Activated B cell treated with CpG ODN at 0.5 μM for 24 hours (primary cell): ENCODE measurements at places on chromosomes 13 and 19. TPM values are rescaled to one million over a fixed set of nuclear protein-coding genes. Genes with fewer than 3 reads are reported as not detected.

The SSC5D gene
- 0.17 and 0.20 TPM in 2 replicates for total RNA-seq

- no peaks in the 10 kb centered on the region for H3K4me1 ChIP-seq
- no peak overlapping the region for H3K27ac ChIP-seq
- H3K27me3 ChIP-seq = peaks cover 3% of the 10 kb centered on the region
- H3K4me3 ChIP-seq = no peak overlapping the region
- H3K36me3 ChIP-seq = no peaks in the 10 kb centered on the region
- DNase-seq = peak; percentile 9
Observed at GRCh38 chr13:113656831-113657671, 947 bp downstream of the ATP4B start.

The ATP8A2 gene
- not detected in 2 replicates for total RNA-seq

The ZNF701 gene
- 30.6 and 32.7 TPM in 2 replicates for total RNA-seq

GRCh38 chr13:111542530-111543341 lies 222.3 kb downstream of the TEX29 start:
- no peaks in the 10 kb centered on the region for H3K36me3 ChIP-seq
- no peaks in the 10 kb centered on the region for H3K27me3 ChIP-seq
- DNase-seq = no peak
- H3K27ac ChIP-seq = no peak overlapping the region

DNA sequence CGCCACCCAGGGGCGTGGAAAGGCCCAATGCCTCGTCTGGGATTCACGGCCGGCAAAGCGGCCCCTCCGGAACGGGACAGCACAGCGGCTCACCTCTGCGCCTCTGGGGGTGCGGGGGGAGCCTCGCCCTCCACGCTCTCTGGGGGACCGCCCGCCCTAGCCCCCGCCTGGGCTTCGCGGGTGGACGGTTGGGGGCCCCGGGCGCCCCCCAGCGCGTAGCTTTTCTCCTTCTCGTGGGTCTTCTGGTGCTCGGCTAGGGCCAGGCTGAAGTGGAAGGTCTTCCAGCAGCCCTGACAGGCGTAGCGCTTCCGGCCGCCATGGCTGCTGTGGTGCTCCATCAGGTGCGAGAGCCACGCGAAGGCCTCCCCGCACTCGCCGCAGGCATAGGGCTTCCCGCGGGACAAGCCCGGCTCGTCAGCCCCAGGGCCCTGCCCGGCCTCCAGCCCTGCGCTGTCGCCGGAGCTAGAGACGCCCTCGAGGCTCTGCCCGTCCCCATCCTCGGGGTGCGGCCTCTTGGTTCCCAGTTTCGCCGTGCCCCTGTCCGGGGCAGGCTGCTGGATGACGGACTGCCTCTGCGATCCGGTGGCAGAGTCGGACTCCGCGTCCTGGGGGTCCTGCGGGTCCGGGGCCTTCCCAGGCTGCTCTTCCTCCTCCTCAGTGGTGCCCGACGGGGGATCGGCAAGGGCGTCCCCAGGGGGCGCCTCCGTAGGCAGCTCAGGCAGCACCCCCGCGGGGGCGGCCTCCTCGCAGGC lies 13.3 kb downstream of the ZSCAN18 start:
- DNase-seq = no peak
- H3K4me1 ChIP-seq = no peaks in the 10 kb centered on the region
- H3K27ac ChIP-seq = no peak overlapping the region
- no peak overlapping the region for H3K4me3 ChIP-seq
- peaks cover 34% of the 10 kb centered on the region for H3K36me3 ChIP-seq

The SHFL gene
- total RNA-seq = 61.3 and 61.4 TPM in 2 replicates

DNA sequence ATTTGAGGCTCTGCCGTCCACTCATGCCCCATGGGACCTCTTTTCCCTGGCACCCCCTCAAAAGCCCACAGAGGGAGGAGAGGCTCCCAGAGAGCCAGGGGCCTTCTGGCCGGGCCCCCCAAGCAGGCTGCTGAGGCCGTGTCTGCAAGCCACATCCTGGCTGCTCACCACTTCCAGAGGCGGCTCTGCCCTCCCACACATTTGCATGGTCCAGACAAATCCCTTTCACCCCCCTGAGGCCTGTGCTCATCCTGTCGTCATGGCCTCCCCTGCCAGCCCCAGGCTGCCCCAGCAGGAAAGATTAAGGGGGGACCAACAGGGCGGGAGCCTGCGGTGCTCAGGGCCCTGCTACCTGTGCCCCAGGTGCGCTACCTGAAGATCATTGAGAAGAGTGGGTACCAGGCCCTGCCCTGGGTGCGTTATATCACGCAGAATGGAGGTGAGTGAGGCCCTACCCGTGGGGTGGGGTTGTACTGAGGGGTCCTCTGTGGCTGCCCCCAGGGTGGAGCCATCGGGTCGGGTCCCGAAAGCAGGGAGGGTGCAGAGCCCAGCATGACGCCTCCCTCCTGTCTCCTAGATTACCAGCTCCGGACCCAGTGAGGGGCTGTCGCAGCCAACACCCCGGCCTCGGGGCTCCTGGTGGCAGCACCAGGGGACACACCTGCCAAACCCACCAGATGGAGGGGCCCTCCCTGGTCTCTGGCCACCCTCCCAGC lies 36.3 kb downstream of the AP1M1 start:
- no peak overlapping the region for H3K4me3 ChIP-seq
- H3K4me1 ChIP-seq = peaks cover 18% of the 10 kb centered on the region
- H3K36me3 ChIP-seq = peaks cover 66% of the 10 kb centered on the region
- no peaks in the 10 kb centered on the region for H3K27me3 ChIP-seq
- no peak for DNase-seq
- no peak overlapping the region for H3K27ac ChIP-seq

DNA sequence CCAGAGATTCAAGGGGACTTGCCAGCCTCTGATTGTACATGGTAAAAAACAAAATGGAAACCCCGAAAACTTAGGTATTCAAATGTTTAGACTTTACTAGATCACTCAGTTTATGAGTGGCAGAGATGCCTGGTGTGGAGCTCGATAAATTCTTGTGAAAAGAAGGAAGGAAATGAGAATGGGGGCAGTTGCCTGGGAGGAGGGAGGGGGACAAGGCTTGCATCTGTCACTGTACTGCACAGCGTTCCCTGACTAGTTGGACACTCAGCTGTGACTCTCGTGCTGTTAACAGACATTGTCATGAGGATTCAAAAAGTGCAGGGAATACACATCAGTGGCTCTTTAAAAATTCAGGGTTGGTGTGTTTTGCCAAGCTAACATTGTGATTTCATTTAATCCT lies 232.9 kb downstream of the ZIC5 start:
- H3K27ac ChIP-seq = no peak overlapping the region
- H3K36me3 ChIP-seq = no peaks in the 10 kb centered on the region
- H3K4me1 ChIP-seq = peaks cover 10% of the 10 kb centered on the region

- H3K4me1 ChIP-seq = no peaks in the 10 kb centered on the region
- DNase-seq = no peak
- H3K27ac ChIP-seq = no peak overlapping the region
- no peaks in the 10 kb centered on the region for H3K36me3 ChIP-seq
- H3K27me3 ChIP-seq = no peaks in the 10 kb centered on the region
Observed at GRCh38 chr13:85013006-85013405, 786.2 kb downstream of the SLITRK6 start.

The PTPRH gene
- not detected in 2 replicates for total RNA-seq

DNA sequence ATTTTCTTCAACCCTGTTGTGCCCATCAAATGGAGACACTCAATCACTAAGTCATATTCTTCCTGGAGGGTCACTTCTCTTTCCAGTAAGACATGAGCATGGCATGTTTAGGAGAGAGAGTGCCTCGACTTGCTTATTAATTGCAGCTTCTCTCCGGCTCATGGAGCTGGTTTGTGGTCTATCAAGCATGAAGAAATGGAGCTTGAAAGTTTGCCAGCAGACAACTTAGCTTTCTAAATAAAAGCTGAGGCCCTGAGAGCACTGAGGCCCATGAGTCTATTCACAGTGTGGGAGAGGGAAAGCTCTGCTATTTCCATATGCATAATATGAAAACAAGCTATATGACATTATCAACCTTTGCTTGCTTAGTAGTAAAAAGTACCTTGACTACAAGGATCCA lies 378.5 kb downstream of the FGF9 start:
- no peaks in the 10 kb centered on the region for H3K27me3 ChIP-seq
- no peak for DNase-seq
- no peak overlapping the region for H3K27ac ChIP-seq

DNA sequence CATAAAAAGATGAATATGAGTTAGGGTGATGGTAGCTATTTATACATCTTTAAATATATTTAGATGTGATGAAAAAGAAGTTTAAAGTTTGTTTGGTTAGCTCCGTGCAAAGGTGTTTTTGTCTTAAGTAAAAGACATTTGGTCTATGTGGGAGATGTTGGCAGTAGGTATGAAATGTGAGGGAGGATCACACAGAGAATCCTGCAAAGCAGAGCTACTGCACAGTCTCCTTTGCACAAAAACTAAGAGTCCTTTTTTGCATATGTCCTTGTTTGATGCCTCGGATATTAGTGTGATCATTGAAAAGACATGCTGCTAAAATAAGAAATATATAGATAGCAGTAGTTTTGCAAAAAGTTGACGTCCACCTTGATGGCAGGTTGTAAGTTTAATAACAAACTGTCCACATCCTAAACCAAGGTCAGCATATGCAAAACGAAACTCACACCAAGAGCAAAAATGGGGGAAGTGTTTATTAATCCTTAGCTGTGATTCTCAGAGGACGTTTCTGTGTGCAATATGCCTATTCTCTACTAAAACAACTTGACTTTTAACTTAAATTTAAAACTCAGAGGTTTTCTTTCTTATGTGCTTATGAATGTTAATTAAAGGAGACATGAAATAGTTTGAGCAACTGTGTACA lies 870.1 kb downstream of the PCDH9 start:
- no peaks in the 10 kb centered on the region for H3K27me3 ChIP-seq
- H3K27ac ChIP-seq = no peak overlapping the region
- H3K4me3 ChIP-seq = no peak overlapping the region
- no peaks in the 10 kb centered on the region for H3K4me1 ChIP-seq
- H3K36me3 ChIP-seq = no peaks in the 10 kb centered on the region

DNA sequence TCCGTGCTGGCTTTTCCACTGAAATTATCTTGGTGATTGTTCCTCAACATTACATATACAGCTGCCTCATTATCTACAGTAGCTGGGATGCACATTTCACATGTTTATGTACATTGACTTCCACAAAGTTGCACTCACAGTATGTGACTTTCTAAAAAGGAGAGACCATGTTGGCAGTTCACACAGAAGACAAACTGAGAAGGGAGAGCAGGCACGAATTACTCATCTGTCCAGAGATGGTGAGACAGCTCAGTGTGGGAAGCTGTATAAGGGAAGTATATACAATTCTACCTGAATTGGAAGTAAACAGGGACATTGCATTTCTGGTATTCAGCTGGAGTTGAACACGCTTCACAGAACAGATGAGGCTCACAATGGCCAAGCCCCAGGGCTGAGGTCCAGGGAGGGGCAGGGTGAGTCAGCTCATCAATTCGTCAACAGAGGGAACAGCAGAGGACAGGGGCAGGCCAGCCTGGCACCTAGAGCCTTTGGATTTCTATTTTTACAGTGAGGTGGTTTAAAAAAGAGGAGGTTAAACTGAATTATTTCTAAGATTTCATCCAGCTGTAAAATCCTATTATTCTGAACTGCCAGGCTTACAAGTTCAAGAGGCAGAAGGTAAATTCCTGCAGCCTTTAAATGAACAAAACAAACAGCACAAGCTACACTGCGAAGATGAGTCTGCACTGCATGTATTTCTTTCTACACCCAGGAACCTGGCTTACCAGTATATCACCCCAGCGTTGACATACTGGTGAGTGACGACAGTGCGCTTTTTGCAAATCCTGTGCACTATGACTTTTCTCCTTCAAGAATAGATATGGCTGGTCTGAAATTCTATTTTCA lies 9.8 kb downstream of the PARP4 start:
- H3K27ac ChIP-seq = no peak overlapping the region
- DNase-seq = no peak
- H3K27me3 ChIP-seq = no peaks in the 10 kb centered on the region
- H3K4me3 ChIP-seq = no peak overlapping the region
- no peaks in the 10 kb centered on the region for H3K4me1 ChIP-seq

DNA sequence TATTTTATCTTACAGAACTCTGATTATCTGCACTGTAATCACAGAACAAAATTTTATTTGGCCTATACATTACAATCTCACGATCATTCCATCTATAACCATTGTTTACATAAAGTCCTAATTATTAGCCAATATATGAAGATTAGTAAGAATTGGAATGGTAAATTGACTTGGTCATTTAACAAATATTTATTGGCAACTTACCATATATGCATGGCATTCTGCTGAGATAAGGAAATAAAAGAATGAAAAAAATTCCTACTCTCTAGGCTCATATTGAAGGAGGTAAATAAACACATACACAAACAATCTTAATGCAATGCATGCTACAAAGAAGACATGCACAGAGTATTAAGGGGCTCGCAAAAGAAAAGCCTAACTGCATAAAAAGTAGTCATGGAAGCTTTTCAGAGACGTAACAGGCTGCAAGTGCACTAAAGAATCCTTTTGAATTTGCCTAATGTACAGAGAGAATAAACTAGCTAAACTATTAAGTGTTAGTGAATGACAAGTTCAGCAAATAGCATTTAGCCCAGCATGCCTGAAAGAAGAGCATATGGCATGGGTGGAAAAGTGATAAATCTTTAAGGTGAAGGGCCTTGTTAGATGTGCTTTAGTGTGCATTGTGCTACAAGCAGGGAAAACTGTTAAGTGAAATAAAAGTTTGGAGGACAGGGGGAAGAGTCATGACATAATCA lies 1131.1 kb downstream of the PCDH9 start:
- no peak for DNase-seq
- no peak overlapping the region for H3K27ac ChIP-seq
- no peaks in the 10 kb centered on the region for H3K36me3 ChIP-seq
- H3K4me3 ChIP-seq = no peak overlapping the region

DNA sequence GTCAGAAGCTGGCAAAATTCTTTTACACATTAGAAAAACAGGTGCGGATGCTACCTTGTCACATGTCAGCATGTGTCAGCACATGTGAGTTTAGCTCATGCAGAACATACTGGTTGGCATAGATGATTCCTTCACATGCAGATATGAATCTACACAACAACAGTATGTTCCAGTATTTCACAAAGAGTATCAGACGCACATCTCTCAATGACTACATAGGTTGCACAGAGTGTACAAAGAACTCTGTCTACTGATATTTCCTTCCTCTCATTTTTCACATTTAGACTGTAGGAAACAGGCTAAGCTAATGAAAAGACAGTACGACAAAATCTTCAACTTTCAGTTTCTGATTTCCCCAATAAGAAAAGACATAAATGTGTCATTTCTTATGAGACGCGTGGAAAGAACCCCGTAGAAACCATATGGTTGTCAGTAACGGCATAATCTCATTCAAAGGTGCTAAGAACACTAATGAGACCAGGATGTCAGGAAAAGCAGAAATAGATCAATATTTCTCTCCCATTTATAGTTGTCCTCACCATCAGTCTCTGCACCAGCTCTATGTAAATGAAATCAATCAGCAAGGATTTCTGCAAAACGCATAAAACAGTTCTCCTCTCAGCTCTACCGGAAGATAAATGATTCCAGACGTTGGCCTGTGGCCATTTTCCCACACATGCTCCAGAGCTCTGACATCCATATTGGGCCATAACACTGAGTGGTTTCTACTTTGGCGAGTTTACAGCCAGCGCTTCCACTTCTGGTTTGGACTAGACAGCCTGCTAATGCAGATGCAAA lies 81.2 kb downstream of the STARD13 start:
- no peak overlapping the region for H3K4me3 ChIP-seq
- H3K4me1 ChIP-seq = peaks cover 6% of the 10 kb centered on the region
- no peak overlapping the region for H3K27ac ChIP-seq
- H3K36me3 ChIP-seq = no peaks in the 10 kb centered on the region
- peaks cover 9% of the 10 kb centered on the region for H3K27me3 ChIP-seq
- DNase-seq = no peak

The FCER2 gene
- 191 and 193 TPM in 2 replicates for total RNA-seq
